ENCODE measurements at places on chromosomes 1 and 21.

- no peak for DNase-seq
Measured at GRCh38 chr1:225822655-225823403, 12.9 kb downstream of the EPHX1 start.

DNA sequence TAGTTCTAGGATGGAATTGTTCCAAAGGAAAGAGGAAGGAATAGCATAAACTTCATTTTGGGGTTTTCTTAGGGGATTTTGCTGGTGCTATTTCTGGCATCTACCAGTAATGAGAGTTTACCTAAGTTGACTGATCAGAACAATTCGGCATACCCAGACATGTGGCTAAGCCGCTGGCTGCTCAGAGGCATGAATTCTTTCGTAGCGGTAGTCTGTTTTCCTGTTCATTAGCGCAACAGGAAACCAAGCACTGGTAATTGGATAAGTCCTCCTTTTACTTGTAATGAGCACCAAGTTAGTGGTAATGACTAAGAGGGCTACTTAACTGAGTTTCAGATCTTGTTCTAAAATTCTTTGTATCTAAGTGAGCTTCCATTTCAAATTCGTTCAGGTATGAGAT is 38.6 kb downstream of the C21orf91 start:
- no peak for DNase-seq

GRCh38 chr1:203448521-203449061 is 27.0 kb upstream of the PRELP start:
- DNase-seq = no peak

GRCh38 chr1:155952505-155952890 is 11.1 kb downstream of the RXFP4 start:
- DNase-seq = no peak

DNA sequence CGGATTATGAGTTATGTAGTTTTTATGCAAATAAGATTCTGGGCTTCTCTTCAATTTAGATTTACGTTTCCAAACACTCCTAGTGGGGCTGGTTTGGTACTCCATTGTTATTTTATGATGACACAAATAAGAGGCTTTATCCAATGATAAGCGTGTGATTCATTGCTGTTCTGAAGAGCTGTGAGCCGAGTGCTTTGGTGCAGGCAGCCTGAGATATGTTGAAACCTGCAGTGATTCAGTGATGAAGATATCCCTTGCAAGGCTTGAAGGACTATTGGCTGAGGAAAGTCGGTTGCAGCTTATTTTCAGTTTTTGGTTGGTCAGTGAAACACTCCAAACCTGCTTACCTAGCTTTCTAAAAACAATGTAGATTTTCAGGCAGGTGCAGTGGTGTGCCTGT is 112.2 kb downstream of the RYR2 start:
- no peak for DNase-seq

GRCh38 chr1:67060811-67061218 is 6.9 kb upstream of the SLC35D1 start:
- DNase-seq = no peak

DNA sequence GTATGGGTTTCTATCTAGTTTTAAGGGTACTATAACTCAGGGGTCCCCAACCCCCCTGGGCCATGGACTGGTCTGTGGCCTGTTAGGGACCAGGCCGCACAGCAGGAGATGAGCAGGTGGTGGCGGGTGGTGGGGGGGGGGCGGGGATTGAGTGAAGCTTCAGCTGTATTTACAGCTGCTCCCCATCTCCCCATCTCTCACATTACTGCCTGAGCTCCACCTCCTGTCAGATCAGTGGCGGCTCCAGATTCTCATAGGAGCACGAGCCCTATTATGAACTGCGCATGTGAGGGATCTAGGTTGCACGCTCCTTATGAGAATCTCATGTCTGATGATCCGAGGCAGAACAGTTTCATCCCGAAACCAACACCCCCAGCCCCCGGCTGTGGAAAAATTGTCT is 95.1 kb upstream of the SLC45A1 start:
- DNase-seq = no peak

DNA sequence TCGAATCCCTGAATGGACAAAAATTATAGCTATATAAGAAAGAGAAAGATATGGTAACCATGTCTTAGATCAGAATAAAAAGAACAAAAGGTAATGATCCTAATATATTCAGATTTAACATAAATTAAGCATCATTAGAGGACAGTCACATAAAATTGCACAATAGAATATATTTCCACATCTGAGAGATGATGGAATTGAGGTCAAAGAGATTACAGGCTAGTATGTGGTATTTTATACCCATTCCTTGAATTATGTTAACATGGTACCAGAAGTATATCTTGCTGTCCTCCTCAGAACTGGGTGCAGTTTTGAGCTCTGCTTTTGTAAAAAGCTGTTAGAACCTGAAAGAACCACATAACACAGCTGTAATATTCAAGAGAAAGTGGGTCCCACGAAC is 245.6 kb upstream of the HOOK1 start:
- DNase-seq = no peak

GRCh38 chr1:37725851-37726613 is 33.7 kb downstream of the CDCA8 start:
- DNase-seq = no peak

DNA sequence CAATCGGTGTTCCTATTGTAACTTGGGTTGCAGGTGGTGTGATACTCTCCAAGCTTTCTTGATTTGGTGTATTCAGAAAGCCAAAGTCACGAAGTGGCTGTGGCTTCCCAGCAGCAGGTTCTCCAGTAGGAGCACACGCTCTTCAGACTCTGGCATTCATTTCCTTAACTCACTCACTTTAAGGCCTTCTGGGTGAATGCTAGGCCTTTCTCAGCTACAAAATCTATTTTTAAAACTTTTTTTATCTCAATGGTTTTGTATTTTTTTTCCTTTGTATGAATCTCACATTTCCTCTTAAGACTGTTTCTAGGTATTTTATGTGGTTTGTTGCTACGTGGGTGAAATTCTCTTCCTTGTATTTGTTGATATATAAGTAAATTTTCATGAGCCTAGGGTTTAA is 22.9 kb upstream of the PKN2 start:
- no peak for DNase-seq

DNA sequence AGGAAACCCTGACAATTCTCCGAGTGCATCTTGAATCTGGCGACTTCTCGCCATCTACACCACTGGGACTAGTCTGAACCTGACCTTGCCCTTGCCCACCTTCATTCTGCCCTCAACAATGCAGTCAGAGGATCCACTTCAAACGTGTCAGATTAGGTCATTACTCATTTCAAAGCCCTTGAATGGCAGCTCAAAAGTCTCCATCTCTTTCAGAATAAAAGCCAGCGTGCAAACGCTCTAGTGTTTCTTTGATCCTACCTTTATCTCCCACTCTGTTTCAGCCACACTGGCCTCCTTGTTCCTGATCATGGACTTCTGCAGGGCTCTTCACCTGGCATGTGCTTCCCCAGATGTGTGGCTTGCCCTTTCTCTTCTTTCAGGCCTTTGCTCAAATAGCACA is 31.3 kb downstream of the SLC30A1 start:
- no peak for DNase-seq

- no peak for DNase-seq
Measured at GRCh38 chr1:174157157-174157806, 2.0 kb upstream of the RABGAP1L start.

- DNase-seq = no peak
Measured at GRCh38 chr1:104630567-104631149, 881.0 kb downstream of the AMY1C start.

GRCh38 chr1:208921259-208921658 is 662.3 kb upstream of the CAMK1G start:
- no peak for DNase-seq

GRCh38 chr1:159945483-159946241 is at the start of gene IGSF9:
TSS of gene IGSF9 (minus strand) at chr1:159945613. CDS start at chr1:159943454, 2,159 bp downstream.
- DNase-seq = peak; percentile 92

- DNase-seq = no peak
Measured at GRCh38 chr1:29136391-29136915, 12.8 kb upstream of the TMEM200B start.

DNA sequence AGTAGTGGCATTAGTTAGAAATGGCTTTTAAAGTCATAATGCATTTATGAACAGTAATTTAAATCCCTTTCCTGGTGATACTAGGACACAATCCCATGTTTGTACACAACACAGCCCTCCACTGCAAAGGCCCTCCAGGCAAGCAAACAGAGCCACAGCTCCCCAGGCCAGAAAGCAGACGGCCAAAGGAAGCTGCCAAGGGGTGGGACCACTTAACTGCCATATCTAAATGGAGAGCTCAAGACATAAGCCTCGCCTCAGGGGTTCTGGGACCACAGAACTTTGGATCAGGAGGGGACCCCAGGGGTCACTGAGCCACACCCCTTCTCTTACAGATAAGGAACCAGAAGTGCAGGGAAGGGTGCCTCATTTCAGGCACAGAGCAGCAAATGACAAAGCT is 189.7 kb downstream of the KCNH1 start:
- no peak for DNase-seq

- no peak for DNase-seq
Measured at GRCh38 chr1:34926156-34926555, 3.3 kb downstream of the DLGAP3 start.

GRCh38 chr1:240732390-240732789 is 120.4 kb upstream of the GREM2 start:
- no peak for DNase-seq

All from progenitor cell of endocrine pancreas (in vitro differentiated cells).